ENCODE measurements at places on chromosomes 3 and 15. TPM values are rescaled to one million over a fixed set of nuclear protein-coding genes. Genes with fewer than 3 reads are reported as not detected.

GORASP1 gene
- 55.8 TPM for total RNA-seq

DNA sequence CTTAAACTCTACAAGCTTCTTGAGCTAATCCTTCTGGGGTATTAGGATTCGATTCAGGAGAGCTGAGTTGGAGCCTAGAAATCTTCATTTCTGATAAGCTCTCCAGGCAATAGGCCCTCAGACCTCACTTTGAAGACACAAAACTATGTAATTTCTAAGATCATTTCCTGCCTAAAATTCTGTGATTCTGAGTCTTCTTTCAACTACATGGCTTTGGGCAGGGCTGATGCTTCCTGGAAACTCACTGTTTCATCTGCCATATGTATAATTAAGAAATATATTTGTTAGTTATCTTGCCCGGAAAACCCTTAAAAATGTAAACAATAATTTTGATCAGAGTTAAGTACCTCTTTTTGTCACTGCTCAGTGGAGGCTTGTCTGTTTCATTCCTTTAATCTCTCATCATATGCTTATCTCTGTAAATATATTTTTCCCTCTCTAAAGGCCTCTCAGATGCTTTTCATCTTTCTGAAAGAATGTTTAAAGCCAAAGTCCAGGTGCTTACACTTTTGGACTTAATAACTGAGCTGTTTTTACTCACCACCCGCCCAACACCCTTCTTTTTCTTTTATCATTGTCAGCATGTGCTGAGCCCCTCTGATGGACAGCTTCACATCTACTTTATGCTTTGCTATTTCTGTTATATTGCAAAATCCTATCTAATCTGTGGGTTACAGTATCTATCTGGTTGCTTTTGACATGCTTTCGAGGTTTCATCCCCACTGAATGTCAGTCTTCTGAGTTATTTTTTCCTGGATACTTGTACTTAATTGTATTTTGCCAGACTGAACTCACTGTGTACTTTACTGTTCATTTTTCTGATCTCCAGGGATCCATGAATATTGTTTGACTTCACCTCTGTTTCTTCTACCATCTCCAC lies 38.2 kb downstream of the FILIP1L start:
- DNase-seq = no peak

GP9 gene
- 0.53 TPM for total RNA-seq

- no peak for DNase-seq
Observed at GRCh38 chr3:62329971-62330370, 43.4 kb downstream of the FEZF2 start.

CCDC80 gene
- 143 TPM for total RNA-seq

GRCh38 chr15:68775671-68776476 lies 44.8 kb downstream of the ANP32A start:
- peak; percentile 92 for DNase-seq

DNA sequence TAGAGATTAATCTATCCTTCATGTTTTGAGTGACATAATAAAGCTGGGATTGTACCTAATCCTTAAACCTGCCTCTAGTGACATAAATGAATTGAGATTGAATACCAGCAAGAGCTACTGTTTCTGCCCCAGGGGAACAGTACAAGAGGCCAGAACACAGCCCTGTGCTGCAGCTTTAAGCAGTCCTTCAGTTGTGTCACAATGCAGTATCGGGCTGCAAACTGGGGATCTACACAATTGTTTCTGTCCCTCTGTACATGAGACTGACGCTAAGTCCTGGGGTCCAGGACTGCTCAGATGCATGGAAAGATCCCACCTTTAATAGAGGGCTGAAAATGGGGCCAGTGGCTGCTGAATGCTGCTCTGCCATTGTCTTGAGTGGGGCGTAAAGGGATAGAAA lies 87.5 kb downstream of the MINAR1 start:
- no peak for DNase-seq

DNA sequence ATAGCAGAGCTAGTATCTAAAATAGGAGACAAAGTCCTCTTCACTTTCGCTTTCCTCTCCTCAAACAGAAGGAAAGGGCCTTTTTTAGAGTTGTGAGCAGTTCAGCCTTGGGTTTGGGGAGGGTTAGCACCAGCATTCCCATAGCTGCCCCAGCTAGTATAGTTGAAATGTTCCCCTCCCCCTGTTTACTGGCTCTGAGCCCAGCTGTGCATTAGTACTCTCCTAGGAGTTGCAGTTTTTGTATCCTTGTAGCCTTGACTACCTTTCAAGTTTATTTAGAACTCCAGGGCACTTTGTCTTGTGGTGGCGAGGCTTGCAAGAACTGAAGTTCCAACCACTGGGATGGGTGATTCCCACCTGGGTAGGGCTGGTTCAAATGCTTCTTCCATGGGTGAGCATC lies 245.1 kb upstream of the NAALADL2 start:
- no peak for DNase-seq
